Stimulated activated CD4-positive, alpha-beta T cell treated with anti-CD3 and anti-CD28 coated beads, Interleukin-2, amount 100 ng/mL, for 48 hours (primary cell): ENCODE measurements at places on chromosomes 13 and 19.

DNA sequence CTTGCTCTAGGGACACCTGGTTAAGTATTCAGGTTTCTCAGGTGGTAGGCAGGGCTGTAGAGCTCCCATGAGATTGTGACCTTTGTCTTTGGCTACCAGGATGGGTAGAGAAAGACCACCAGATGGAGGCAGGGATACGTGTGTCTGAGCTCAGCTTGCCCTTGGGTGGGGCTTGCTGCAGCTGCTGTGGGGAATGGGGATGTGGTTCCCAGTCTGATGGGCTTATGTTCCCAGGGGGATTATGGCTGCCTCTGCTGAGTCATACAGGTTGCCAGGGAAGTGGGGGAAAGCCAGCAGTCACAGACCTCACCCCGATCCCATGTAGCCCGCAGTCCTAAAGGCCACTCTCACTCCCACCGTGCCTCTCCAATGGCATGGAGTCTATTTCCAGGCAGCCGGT, 659.9 kb upstream of the KLF12 start:
- DNase-seq, result no peak

DNA sequence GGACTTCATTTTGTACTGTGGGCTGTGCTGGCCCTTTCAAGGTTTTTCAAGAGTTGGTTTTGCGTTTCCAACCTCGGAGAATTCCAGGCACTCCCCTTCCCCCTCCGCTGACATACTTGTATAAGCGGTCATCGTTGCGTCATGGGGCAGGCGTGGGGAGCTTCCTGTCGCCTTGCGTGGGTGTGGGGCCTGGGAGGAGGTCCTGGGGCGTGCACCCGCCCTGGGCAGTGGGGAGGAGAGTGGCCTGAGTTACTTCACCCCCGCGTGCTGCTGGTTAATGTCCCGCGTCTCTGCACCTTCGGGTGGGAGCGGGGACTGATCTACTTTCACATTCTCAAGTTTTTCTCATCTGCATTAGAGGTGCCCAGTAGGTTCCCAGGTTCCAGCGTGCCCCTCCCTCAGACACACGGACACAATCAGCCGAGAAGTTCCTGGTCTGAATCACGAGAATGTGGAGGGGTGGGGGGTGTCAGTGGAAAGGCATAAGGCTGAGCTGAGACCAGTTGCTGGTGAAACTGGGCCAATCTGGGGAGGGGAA, 4.1 kb downstream of the IER2 start:
- DNase-seq, result peak; percentile 68

GRCh38 chr13:111482806-111483620, 162.6 kb downstream of the TEX29 start:
- no peak for DNase-seq

- DNase-seq, result no peak
Observed at GRCh38 chr13:92719868-92720267, 506.7 kb upstream of the GPC6 start.

DNA sequence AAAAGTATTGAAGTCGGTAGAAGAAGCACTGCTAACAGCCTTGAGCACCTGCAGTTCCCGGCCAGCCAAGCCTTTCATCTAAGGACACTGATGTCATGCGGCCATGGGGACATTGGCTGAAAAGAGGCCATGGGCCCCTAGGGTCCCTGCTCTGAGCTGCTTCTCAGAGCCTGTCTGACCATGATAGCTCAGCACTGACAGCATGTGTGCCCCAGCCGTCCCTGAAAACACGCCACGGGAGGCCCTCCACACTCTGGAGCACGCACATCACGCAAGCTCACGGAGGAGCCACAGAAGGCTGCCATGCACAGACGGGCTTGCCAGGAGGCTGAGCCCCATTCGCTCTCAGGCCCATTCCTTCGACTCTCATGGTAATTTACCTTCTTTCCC, 51.8 kb downstream of the MLLT1 start:
- no peak for DNase-seq

GRCh38 chr13:41122838-41123237, 9.8 kb downstream of the KBTBD6 start:
- no peak for DNase-seq

GRCh38 chr19:35120492-35120891, 4.9 kb downstream of the FXYD3 start:
- no peak for DNase-seq

DNA sequence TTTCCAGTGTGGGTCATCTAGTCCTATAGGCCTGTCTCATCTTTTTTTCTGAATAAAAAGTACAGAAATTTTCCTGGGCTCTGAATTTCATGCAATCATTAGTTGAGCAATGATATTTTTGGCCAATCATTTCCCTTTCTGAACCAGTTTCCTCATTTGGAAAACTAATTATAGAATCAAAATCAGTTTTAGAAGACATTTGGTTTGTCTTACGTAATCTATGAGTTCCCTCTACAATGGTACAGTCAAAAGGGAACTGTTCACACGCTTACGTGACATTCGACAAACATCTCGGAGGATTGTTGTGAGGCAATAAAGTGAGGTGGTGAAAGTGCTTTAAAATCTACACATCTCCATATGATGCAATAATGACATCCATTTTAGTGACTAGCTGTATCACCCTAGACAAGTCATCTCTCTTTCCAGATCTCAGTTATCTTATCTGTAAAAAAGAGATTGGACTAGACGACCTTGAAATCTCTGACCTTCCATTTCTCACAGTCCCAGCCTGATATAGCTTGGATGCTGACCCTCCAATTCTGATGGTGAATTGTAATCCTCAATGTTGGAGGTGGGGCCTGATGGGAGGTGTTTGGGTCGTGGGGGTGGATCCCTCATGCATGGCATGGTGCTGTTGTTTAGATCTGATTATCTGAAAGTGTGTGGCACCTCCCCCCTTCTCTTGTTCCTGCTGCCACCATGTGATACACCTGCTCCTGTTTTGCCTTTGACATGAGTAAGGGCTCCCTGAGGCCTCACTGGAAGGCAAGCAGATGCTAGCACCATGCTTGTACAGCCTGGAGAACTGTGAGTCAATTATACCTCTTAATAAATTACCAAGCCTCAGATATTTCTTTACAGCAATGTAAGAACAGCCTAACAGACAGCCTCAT, 26.7 kb downstream of the FLT1 start:
- DNase-seq, result no peak

DNA sequence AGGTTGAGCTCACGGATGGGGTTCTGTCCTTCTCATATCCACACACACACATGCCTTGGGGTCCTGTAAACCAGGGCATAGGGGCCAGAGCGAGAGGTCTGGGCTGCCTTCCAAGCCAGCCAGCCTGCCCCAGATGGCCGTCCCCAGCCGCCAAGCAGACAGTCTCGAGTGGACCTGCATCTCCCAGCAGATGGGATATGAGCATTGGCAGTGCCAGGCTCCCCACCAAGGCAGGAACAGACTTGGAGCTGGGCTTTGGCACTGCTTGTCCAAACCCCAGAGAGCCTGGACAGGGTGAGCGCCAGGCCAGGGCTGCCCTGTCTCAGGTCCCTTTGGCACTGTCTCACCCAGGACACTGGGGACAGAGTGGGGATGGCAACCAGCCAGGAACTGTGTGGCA, 130.4 kb downstream of the DPF1 start:
- no peak for DNase-seq

DNA sequence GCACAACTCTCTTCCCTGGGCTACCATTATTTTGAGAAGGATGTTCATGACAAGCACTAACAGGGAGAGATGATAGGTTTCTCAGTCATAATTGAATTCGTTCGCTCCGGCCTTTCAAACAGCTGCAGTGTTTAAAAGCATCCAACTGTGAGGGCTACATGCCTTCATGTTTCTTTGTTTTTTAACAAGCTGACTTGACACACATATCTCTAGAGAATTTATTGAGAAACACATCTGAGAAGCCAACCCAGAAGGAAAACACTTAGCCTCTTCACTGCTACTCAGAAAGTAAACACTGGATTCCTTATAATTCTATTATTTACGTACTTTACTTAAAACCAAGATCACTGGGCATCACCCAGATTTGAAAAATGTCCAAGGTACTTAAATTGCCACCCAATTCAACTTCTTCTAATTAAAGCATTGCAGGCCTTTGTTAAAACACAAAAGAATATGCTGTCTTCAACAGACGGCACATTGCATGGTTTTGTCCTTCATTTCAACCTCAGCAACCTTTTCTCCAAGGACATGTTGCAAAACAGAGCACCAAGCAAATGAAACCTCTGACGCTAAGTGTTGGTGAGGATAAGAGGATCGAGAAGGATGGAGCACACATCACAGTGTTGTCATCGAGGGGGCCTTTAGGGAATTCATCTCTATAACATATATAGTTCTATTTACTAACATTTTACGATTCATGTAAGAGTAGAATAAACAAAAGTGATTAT, 75.8 kb downstream of the TBC1D4 start:
- DNase-seq, result no peak

DNA sequence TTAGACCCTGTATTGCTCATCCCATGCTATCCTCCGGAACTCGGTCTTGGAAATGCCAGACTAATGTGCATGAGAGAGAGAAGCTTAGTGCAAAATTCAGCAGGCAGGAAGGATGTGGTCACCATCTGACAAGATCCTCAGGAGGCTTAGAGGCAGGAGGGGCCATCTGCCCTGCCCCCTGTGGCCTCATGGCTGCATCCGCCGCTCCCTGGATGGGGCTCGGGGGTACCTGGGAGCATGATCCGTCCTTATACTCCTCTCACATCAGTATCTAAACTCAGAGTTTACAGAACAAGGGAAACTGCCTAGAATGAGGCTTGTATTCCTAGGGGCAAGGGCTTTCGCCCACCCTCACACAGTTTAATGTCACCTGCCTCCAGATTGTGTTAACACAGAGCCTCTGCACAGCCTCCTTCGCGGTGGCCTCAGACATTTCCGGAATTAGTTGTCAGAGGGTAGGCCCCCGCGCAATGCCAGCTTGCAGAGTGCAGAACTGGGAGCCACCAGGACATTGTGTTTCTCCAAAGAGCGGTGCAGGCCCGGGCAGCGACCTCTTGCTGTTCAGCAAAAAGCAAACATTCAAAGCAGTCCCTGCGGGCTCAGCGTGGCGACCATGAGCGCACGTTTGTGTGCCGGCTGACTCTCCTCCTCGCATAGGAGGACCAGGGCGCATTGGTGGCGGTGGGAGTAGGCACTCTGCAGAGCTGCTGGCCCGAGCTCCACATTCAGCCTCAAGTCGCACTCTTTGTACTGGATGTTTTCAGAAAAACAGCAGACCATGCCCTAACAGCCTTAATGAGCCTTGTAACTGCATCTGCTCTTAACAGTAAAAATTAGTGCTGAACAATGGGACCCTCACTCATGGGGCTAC, 39.1 kb downstream of the GPR12 start:
- DNase-seq, result peak; percentile 6
